Stimulated activated CD8-positive, alpha-beta memory T cell treated with anti-CD3 and anti-CD28 coated beads, Interleukin-15, amount 100 ng/mL, for 24 hours (primary cell): ENCODE measurements at places on chromosomes 2 and 18.

- DNase-seq, result no peak
Measured at GRCh38 chr2:108459441-108459840, 10.4 kb downstream of the GCC2 start.

DNA sequence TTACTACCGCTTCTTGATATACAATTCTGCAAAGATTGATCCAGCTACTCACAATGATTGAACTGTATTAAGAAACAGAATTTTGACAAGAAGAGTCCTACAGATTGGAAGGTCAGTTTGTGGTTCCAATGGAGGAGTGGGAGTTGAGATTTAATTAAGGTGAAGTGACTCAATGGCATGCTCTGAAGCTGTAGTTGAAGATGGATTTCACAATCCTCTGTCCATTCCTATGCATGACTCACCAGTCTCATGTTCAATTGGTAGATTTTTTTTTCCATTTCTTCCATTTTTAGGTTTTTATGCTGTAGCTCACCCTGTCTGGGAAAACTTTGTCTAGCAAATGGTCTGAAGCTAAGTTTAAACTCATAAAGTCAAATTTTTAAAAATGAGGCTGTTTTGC, 83.3 kb downstream of the DPP4 start:
- DNase-seq, result no peak

DNA sequence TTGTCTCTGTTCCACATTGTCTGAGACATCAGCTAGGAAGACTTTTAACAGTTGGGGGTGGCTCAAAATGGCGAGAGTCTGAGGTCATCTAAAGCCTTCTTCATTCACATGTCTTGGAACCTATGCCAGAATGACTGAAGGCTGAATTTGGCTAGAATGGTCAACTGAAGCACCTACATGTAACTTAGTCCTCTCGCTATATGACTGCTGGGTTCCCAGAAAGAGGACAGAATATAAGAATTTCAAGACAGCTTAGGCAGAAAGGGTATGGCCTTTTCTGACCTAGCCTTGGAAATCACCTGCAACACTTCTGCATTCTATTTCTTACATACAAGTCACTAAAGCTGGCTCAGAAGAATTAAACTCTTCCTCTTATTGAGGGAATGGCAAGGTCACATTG, 75.6 kb upstream of the OTX1 start:
- no peak for DNase-seq

DNA sequence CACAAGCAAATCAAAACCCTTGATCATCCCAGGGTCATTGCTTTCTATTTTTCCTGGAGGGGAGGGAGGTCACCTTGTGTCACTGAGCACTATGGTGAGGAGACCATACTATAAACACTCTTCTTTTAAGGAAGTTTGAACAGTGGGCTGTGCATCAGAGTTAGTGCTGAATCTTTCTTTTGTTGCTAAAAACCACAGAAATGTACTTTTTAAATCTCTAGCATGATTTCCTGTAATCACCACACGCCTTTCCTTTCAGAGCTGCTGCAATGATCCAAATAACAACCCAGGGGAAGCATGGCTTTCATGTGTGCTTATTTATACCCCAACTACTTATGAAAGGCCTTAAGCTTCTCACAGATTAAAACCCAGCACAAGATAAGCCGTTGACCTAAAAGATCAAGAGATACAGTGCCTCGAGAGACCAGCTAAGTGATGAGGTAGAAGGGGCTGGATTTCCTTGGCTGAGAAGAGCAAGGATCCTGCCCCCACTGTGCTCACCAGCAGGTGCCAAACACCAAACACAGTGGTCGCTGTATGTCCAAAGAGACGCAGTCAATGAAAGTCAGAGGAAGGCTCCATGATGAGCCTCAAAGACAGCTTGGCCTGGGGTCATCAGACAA, 34.7 kb downstream of the TRABD2A start:
- no peak for DNase-seq

DNA sequence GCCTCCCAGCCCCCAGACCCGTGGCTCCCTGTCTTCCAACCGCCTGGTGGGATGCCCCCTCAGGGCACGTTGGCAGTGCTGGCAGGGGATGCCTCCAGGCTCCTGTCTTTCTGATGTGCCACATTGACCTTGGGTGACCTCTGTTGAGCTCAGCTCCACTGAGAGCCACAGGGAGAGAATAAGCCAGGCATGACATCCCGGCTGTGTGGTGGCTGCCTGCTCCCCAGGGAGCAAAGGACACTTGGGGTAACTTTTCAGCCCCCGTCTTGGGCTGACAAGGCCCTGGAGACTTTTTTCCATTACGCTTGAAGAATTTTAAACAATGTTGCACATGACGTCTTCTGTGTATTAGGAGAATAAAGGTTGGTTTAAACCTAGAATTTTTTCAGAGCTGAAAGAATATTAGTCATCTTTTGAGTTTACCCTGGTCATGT, 246.0 kb downstream of the TSN start:
- no peak for DNase-seq

GRCh38 chr2:175168564-175168945, 552 bp upstream of the ATF2 start:
- DNase-seq, result no peak

- DNase-seq, result no peak
Measured at GRCh38 chr2:18741895-18742732, 152.7 kb upstream of the NT5C1B start.

GRCh38 chr2:160429248-160430000, 64.2 kb downstream of the RBMS1 start:
- DNase-seq, result no peak

DNA sequence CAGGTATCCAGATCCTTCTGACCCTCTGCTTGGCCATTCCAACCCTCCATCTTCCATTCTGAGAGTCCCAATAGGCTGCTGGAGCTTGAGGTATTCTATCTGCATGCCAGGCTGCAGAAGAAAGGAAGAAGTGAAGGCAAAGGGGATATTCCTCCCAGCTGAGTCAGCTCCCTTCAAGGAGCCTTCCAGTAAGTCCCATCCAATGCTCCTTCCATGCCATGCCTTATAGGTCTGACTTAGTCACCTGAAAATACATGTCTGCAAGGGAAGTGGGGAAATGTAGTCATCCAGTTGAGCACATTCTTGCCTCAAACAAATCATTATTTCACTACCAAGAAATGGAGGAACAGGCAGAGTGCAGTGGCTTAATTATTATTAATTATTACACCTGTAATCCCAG, 464.6 kb downstream of the CNTNAP5 start:
- DNase-seq, result no peak

DNA sequence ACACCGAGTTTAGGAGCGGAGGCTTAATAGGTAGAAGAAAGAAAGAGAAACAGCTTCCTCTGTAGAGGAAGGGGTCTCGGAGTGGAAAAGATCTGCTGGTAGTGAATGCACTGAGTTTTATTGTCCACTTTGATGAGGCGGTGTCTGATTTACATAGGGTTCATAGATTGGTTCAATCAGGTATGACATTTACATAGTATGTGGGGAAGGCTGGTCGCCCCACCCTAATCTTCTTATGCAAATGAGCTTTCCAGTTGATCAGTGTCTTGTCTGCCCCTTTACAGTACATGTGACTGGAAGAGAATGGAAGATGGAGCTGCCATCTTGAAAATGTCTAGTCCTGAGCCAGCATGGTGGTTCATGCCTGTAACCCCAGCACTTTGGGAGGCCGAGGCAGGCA, 19.9 kb upstream of the CNOT11 start:
- no peak for DNase-seq

GRCh38 chr18:29154758-29155725, 978.1 kb upstream of the CDH2 start:
- DNase-seq, result no peak

DNA sequence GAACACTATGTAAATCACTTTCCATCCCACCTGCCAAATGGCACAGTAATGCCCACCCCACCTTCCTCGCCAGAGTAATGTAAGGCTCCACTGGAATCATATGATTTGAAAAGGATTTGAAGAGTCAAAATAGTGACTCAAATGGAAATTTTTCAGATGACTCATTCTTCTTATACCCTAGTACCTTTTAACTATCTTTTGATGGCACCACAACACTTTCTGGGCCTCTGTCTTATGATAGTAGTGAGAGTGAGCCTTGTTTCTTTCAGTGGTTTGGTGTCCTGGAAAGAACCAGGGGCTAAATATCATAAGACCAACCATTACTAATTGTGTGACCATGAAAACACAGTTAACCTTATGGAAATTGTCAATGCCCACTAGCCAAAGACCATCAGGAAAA, 235.4 kb upstream of the SLC14A2 start:
- DNase-seq, result no peak

DNA sequence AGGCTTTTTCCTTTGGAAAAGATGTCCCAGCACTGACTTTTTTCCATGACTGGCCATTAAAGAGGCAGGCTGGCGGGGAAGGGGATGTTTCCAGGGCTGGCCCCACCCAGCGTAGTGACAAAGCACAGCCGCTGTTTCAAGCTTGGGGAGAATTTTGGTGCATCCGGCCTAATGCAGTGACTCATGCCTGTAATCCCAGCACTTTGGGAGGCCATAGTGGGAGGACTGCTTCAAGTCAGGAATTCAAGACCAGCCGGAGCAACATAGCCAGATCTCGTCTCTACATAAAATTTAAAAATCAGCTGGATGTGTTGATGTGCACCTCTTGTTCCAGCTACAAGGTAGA, 78.0 kb upstream of the SH3BP4 start:
- no peak for DNase-seq

GRCh38 chr18:22088996-22089640, 80.3 kb upstream of the GATA6 start:
- DNase-seq, result no peak

- no peak for DNase-seq
Measured at GRCh38 chr18:56026509-56026908, 438.5 kb upstream of the TCF4 start.

GRCh38 chr2:63789338-63790020, 52.2 kb upstream of the UGP2 start:
- no peak for DNase-seq
